Natural killer cell (primary cell): ENCODE measurements at places on chromosomes 2 and 18.

- peak; percentile 73 for DNase-seq
These were observed 62.2 kb upstream of the PMAIP1 start for GRCh38 chr18:59837586-59837985.

DNA sequence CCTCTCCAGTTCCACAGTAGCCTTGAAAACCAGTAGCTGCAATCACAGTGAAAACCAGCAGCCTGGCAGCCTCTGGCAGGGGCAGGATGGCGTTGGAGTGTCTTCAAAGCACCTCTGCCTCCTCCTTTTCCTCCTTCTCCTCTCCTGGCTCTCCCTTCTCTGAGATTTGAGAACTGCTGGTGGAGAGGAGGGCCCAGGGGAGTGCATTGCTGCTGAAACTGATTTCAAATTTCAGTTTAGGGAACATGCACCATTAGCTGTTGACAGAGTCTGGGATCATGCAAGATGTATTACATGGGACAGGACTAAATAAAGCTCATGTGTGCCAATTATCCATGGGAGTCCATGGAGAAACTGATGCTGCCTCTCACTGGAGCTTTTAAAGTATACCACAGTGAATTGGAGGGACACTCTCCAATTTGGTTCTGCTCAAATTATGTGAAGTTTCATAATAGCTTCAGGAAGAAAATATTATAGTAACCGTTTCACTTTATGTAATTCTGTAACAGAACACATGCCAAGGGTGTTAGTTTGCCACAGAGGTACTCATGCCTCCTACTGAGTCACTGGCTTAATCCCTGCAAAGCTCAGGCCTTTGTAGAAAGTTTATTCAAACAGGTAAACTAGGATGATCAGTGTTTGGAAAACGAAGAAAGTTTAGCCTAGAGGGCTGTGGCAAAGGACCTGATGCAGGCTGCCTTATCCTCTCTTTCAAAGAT is 146.1 kb downstream of the PRPF40A start:
- DNase-seq = no peak

DNA sequence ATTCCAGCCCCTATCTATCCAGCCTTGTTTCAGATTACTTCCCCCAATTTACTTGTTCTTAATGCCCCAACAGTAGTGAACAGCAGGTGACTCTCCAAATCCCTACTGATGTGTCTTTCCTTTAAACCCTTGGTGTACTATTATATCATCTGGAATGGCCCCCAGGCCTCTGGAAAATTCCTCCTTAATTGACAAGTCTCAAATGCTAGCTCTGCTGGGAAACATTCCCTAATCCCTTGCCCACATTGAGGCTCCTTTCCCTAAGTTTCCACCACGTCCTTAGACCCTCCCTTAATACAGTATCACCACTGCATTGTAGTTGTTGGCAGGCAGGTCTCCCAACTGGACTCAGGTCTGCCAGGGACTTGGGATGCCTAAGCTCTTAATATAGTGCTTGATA is 41.0 kb downstream of the MYO3B start:
- DNase-seq = no peak

DNA sequence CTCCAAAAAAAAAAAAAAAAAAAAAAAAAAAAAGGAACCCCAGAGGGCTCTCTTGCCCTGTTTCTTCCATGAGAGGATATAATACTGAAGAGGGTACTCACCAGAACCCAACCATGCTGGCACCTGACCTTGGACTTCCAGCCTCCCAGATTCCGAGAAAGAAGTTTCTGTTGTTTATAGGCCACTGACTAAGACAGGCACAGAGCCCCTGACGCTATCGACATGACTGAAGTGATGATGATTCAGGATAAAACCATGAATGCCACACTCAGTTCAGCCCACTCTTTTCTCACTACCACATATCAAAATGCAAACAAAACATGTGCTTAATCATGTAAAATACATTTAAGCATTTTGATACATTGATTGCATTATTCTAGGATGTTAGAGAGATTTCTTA is 66.1 kb upstream of the CDCA7 start:
- no peak for DNase-seq

DNA sequence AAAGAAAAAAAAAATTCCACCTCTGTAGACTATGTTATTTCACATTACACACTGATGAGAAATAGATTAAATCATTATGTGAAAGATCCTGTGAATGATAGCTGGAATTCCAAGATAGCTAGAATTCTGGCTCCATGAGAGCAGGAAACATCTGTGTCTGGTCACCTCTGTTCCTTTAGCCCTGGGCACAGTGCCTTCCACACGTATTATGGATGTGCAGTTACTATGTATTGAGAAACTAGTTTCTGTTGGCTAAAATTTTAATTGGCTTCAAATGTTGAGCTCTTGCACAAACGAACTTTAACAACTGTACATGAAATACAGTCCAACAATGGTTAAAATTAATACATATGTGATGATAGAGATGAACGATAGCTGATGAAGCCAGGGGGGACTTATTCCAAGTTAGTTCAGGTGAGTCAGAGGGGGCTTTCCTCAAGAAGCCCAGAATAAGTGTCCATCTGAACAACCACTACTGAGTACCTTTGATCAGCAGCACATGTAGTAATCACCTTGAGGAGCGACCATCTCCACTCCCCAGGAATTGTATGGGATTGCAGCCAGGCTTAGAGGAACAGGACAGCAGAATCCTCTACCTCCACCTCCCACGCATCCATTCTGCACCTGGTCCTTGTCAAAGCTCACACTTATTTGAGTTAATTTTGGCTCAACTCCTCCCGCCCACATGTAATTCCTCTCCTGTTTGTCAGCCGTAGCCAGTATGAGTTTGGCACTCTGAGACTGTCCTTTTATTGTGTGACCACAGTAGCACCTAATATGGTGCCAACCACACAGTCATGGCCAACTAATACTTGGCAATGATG is 68.6 kb downstream of the NABP1 start:
- DNase-seq = no peak
